AG10803 (cell line): ENCODE measurements at places on chromosomes 12 and 14.
A peak's percentile ranks its signal among the peaks of the same experiment; 100 is the strongest.

GRCh38 chr12:57576613-57577160 is 14.3 kb upstream of the PIP4K2C start:
- DNase-seq = no peak

DNA sequence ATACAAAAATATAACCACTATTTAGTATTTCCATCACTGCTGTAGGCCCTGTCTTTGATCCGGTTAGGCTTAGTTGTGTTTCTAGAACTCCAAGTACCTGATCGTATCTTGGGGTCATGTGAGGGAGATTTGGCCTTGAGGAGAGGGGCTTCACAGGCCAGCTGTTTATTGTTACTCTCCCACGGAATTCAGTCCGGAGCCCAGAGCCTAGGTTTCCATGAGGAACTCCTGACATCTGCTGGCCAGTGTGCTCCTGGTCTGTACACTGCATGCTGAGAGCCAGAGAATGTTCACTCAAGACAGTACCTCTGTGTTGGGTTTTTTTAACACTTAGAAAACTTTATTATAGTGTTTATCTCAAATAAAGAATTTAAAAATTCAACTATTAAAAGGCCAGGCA is 341.0 kb upstream of the TMEM132C start:
- DNase-seq = peak; percentile 51

DNA sequence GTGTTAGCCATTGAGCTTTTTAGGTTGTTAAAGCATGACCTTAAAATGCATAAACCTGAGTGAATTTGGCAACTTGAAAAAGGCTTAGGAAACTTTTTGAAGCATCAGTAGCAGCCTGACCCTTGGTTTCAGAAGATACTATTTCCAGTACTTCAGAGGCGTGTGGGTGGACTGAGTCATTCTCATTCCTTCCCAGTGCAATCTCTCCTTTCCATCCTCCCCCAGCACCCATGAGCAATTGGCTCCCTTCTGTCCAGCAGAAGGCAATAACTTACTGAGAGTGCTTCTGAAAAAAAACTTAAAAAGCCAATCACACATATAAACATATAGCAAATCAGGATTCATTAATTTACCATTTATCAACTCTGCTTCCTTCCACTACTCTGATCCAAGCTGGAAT is 299.3 kb upstream of the STXBP6 start:
- no peak for DNase-seq

DNA sequence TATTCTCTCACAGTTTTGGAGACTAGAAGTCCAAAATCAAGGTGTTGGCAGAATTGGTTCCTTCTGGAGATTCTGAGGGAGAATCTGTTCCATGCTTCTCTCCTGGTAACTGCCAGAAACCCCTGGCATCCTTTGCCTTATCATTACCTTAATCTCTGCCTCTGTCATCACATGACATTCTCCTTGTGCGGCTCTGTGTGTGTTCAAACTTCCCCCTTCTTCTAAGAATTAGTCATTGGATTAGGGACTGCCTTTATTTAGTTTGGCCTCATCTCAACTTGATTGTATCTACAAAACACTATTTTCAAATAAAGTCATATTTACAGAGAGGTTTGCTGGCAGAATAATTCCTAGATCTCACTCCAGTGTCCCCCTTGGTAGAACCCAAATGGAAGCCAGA is 68.9 kb downstream of the ZNF641 start:
- DNase-seq = no peak

GRCh38 chr14:101737414-101738339 is 23.8 kb upstream of the PPP2R5C start:
- no peak for DNase-seq

DNA sequence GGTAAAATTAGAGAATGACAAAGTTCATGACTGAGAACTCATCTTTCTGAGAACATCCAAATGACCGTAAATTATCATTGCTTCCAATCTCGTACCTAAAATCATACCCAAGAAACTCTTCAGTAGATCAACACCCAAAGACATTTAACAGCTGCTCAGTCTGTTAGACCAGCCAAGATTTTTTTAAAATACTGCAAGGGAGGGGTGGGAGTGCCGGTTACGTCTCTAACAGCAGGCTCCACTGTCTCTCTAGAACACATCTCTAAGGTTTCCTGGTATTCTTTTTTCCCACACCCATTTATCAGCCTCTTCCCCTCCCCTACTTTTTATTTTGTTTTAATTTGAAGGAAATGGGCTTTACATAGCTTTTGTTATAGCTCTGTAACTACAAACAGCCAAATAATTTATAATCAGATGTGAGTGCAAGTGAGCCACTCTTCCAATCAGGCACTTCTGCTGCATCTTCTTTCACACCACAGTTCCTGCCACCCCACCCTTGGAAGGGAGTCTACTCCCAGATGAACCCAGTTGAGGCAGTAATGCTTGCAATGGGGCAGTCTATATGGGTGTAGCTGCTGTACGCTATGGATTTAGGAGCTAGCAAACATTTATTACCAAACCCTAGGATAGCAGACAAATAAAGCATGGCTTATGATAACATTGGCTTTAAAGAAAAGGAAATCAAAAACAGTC is 21.9 kb downstream of the PTPRB start:
- DNase-seq = no peak

DNA sequence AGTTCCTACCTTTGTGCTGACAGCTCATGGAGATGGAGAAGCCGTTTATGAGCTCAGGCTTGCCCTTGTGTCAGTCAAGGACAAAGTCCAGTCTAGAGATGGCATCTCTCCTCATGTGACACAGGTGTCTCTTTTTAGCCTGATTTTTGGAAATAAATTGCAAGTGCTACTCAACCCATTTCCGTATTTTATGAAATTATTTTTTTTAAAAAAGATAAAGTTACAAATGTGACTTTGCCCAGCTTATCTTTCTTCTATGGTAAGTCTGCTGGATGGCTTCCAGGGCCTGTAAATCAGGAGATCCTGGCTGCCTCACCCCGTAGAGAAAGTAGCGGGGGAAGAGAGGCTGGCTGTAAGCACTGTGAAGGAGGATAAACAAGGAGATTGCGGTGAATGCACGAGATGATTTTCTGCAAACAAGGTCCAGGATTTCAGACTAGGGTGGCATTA is 169.7 kb downstream of the MYRFL start:
- no peak for DNase-seq

DNA sequence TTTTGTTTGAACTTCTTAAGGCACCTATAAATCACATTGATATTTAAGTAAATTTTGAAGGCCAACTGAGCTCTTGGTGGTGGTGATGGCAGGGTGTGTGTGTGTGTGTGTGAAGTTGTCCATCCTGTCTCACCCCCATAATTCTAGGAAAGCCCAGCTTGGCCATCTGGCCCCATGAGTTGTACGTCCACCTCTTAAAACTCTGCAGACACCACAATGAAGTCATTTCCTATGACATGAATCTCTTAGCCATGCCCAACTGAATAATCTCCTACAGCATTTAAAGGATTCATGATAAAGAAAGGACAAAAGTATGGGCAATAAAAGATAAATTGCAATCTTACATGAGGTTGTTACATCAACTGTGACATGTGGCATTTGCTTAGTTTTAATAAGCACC is 123.4 kb downstream of the TTC7B start:
- DNase-seq = no peak

- peak; percentile 88 for DNase-seq
Observed at GRCh38 chr12:28390761-28391385, 200.6 kb downstream of the CCDC91 start.

- DNase-seq = peak; percentile 80
Observed at GRCh38 chr12:107415071-107415470, 270.5 kb upstream of the PWP1 start.
